NCI-H1930 (cell line): ENCODE measurements at places on chromosomes 2 and 18.

- no peak for DNase-seq
These were observed 17.9 kb upstream of the SPTBN1 start for GRCh38 chr2:54438271-54438670.

GRCh38 chr2:120653046-120653445 lies 82.6 kb upstream of the GLI2 start:
- DNase-seq: no peak

DNA sequence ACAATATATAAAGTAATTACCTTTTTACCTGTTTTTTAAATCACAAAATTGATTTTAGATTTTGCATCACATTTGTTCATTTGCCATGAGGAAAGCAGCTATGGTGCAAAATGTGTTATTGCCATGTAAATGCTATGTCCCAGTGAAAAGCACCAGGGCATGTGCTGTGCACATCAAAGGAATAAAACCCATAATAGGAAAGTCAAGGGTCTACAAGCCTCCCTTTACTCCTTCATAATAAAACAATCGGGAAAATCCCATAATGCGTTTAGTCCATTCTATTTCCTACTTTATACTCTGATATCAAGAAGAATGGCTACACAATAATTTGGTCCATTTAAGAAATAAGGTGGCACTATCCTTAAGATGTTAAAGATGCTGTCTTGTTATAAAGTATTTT lies 53.0 kb downstream of the KLF7 start:
- no peak for DNase-seq

- no peak for DNase-seq
These were observed 3.1 kb downstream of the SPEG start for GRCh38 chr2:219437690-219438206.

GRCh38 chr2:74079522-74080341 lies 68.0 kb downstream of the BOLA3 start:
- no peak for DNase-seq

DNA sequence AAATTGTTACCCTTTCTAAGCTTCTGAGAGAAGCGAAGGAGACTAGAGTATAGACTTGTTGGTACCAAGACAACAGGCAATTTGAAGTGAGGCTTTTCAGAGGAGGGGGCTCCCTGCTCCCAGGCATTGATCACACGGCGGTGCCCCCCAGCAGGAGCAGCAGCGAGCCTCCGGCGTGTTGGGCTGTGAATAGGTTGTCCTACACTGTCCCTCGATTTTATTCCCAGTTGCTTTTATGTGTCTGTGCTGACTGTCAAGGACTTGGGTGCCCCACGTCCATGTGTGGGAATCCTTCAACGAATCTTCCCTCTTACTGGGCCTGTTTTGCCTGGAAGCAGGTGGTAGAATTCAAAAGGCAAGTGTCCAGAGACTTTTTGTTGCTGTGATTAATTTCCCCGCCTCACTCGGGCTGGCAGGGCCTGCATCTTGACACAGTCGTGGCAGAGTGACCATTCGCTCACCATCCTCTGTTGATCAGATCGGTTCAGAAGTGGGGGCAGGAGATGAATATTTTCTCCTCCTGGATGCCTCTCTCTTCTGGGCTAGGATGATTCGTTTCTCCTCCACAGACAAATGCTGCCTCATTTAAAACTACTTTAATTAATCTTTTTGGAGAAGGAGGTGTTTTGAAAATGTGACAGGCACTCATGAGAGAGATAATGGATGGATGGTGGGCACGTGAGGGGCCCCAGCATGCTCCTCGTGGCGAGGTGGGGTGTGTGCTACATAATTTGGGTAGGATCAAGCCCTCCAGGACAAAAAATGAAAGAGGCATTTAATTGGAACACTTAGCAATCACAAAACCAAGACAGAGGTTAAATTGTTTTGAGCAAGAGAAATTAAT lies 77.6 kb downstream of the SMIM21 start:
- DNase-seq: no peak

DNA sequence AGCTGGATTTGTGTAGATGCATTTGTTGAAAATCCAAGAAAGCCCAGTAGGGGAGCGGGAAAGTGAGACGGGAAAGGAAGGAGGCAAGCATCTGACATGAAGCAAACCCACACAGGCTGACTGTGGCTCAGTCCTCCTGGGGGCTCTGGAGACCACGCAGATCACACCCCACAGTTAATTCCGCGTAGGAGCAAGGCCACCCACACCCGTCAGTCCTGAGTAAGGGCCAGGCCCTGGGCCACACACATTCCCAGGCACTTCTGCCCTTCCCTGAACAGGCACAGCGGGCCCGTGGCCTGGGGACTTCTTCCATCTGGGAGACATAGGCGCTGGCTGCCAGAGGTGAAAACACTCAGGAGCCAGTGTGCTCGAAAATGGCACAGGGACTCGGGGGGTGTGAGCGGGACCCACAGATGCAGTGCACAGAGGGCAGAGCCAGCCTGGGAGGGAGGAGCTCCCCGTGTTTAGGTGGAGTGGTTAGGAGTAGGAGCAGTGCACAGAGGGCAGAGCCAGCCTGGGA lies 19.4 kb upstream of the PRLH start:
- no peak for DNase-seq

DNA sequence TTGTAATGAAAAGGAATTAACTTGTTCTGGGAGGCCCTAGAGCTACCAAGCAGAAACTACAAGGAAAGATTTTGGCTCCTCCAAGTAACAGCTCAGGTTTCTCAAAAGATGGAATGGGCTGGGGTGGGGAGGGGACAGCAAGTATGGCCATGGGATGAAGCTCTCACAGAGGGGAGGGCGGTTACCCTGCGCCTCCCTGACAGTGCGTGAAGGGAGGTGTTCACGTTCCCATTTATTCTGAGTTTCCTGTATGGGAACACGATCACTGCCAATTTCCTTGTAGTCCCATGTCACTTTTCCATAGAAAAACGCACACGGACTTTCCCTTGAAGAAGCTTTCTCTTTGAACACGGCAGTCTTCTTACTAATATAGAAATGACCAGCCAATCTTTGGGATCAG lies 17.0 kb downstream of the CDC42EP3 start:
- no peak for DNase-seq

- DNase-seq: no peak
These were observed 170.6 kb upstream of the PKDCC start for GRCh38 chr2:41877114-41877678.

DNA sequence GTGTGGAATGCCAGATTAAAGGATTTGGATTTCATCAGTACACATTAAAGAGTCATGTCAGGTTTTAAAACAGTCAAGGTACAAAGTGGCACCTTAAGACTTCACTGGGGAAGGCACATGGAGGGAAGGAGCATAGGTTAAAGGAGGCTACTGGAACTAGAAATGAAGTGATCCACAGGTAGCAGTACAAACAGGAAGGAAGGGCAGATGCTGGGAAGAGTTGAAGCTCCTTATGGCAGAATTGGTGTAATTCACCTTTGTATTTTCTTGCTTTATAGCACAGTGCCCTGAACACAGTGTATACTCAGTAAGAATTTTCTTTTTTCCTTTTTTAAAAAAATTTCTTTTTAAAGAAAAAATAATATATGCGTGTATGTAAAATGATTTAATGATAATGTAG lies 177.1 kb downstream of the BABAM2 start:
- DNase-seq: no peak

- DNase-seq: no peak
These were observed 117.9 kb downstream of the PTRHD1 start for GRCh38 chr2:24675338-24675737.

DNA sequence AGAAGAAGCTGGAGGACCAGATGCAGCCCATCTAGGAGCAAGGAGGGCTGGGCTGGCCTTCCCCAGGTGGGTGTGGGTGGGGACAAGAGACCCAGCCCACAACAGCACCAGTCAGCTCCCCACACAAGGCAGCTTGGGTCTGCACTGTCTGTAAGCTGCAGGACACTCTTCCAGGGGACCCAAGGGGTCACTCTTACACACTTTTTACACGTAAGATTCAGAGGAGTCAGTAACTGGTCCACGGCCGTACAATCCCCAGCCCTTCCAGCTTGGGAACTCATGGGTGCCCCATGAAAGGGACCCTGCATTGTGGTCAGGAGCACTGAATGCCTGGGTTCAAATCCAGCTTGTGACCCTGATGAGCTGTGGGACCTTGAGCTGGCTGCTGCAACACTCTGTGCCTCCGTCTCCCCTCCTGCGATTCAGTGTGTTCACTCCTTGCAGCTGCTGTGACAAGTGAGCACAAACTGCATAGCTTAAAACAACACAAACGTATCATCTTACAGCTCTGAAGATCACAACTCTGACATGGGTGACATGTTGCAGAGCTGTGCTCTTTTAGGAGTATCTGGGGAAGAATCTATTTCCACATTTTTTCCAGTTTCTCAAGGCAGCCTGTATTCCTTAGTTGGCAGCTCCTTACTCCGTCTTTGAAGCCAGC lies 11.1 kb upstream of the SLC66A3 start:
- no peak for DNase-seq

GRCh38 chr18:48594471-48595094 lies 55.8 kb downstream of the CTIF start:
- no peak for DNase-seq

DNA sequence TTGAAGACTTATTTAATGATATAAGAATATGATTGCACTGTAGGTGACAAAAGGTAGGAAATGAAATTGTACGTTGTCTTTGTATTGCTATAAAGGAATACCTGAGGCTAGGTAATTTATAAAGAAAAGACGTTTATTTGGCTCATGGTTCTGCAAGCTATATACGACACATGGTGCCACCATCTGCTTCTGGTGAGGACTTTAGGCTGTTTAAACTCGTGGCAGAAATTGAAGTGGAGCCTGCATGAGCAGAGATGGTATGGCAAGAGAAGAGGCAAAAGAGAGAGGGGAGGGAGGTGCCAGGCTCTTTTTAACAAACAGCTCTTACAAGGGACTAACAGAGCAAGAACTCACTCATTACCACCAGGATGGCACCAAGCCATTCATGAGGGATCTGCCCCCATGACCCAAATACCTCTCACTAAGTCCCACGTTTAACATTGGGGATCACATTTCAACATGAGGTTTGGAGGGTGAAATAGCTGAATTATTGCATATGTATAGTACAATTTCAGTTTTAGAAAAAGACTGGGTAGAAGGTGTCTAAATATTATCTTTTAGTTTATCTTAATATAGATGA lies 86.8 kb downstream of the GULP1 start:
- DNase-seq: no peak

DNA sequence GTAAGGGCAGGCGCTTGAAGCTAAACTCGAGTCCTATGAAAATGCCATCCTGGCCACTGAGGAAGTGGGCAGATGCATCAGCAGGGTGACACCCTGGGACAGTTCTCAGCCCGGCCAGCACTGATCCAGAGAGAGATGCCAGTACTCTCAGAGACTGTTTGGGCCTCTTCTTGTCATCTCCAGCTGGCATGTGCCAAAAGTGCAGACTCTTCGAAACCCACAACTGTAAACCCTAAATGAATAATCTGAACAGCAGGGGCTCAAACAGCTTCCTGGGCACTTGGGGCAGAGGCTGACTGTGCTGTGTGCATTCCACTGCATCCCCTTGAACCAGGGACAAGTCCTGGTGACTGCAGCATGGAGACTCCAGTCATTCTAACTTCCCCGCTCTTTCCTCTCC lies 204.2 kb upstream of the SMAD2 start:
- DNase-seq: no peak

GRCh38 chr18:42758852-42759251 lies 356.6 kb downstream of the RIT2 start:
- DNase-seq: no peak

DNA sequence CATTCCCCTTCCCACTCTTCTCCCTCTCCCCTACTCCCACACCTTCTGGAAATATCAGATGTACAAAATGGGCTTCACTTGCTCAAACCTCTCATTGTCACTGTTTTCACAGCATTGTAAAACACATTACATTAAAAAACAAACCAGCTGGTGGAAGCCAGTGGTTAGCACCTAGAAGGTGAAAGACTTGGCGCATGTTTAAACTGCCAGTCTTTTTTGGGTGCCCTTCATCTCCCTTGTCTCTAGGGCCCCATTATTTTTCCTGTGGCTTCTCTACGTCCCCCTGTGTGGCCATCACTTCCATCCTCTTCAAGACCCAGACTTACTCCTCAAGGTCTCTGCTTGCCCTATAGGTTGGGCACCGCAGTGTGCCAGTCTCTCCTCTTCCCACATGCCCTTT lies 34.9 kb downstream of the MGAT5 start:
- no peak for DNase-seq
